SIG-M5 (cell line): ENCODE measurements at places on chromosomes 13 and 19.

GRCh38 chr19:35125270-35125717 is 9.6 kb downstream of the LGI4 start:
- DNase-seq, result no peak

DNA sequence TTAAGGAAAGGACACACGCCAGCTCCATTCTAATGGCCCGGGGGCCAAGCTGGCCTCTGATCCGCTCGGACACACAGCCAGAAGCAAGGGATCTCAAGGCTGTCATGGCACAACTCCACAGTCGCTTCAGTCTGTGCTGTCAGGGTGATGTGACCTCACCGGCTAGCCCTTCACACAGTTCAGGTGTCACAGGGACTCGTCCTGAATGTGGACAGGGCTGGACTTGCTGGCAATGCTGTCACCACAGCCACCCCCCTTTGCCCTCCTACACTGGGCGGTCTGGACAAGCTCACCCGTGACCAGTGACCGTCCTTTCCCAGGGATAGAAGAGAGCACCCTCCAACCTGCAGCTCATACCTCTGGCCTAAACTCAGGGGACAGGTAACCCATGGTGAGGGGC is 15.2 kb downstream of the SUGP1 start:
- no peak for DNase-seq

DNA sequence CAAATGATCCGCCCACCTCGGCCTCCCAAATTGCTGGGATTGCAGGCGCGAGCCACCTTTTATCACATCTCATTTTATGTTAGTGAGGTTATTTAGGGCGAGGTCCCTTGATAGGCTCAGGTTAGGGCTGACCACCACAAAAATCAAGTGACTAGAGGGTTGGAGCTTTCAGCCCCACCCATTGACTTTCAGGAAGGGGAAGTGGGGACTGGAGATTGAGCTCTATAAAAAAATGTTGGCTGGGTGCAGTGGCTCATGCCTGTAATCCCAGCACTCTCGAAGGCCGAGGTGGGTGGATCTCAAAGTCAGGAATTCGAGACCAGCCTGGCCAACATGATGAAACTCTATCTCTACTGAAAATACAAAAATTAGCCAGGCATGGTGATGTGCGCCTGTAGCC is 20.1 kb downstream of the FPR3 start:
- no peak for DNase-seq

DNA sequence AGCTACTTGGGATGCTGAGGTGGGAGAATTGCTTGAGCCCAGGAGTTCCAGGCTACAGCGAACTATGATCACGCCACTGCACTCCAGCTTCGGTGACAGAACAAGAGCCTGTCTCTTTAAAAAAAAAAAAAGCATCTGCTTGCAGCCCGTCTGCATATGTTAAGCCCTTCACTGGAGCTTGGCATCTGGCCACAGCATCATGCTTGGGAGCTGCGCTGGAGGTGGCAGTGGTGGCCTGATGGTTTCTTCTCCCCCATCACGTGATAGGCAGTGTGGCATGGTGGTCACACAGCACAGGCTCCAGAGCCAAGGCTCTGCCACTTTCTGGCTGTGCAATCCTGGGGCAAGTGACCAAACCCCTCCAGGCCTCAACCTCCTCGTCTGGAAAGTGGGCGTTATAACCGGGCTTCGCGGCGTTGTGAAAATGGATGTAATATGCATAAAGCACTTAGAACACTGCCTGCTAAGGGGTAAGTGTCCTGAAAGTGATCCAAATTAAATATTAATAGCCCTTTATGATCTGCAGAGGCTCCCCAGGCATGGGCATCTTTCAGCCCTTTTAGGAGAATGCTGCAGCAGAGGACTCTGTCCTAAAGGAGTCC is 24.4 kb downstream of the MARK4 start:
- no peak for DNase-seq

DNA sequence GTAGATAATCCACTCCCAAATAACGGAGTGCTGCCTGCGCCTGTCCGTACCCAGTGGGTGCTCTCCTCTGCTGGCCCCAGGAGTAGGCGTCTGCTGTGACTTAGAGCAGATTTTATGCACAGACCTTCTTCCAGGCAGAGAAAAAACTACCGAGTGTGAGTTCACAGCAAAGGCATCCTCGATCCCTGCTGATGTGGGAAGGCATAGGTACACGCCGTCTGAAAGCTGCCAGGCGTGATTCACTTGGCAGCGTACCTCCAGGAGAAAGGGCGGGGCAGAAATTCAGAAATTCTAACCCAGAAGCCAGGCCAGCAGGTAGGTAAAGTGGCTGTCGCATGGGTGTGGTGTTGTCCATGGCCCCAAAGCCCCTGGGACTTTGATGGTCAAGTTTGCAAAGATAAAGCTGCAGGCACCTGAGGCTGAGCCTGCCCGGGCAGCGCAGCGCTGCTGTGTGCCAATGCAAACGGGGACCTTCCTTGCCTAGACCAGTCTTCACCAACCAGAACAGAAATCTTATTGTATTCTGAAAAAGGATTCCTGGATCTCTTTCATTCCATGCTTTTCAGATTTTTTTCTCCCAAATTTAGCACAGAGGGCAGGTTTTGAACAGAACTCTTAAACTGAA is 36.3 kb downstream of the COL4A2 start:
- no peak for DNase-seq

GRCh38 chr19:2982561-2982960 is 5.2 kb downstream of the TLE6 start:
- no peak for DNase-seq

DNA sequence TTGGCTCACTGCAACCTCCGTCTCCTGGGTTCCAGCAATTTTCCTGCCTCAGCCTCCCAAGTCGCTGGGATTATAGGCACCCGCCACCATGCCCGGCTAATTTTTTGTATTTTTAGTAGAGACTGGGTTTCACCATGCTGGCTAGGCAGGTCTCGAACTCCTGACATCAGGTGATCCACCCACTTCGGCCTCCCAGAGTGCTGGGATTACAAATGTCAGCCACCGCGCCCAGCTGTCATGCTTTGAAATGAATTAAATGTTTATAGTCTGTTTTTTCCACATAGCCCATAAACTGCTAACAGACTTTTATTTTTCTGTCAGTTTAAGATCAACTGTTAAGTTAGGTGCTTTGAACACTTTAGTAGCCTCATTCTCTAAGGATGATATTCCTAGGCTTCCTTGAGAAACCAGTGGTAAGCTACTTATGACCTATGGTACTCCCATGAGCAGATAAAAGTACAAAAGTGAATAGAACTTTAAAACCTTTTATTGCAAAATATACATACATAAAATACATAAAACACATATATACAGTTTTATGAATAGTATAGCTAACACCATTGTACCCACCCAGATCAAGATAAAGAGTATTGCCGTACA is 13.6 kb downstream of the TPP2 start:
- no peak for DNase-seq
